ENCODE measurements at places on chromosomes 6 and 20. TPM values are rescaled to one million over a fixed set of nuclear protein-coding genes. Genes with fewer than 3 reads are reported as not detected.
A peak's percentile ranks its signal among the peaks of the same experiment; 100 is the strongest.

Gene LINC00237
- total RNA-seq: not detected

Gene SF3B5
- 173 TPM for total RNA-seq

Gene CDK19
- total RNA-seq: 17.9 TPM

Gene SNAI1
- 4.9 TPM for total RNA-seq

Gene FUT9
- not detected for total RNA-seq

Gene UBR2
- total RNA-seq: 18.7 TPM

Gene BACH2
- not detected for total RNA-seq

Gene ZNF318
- 11.1 TPM for total RNA-seq

Gene CLPSL1
- not detected for total RNA-seq

Gene MLIP
- not detected for total RNA-seq

DNA sequence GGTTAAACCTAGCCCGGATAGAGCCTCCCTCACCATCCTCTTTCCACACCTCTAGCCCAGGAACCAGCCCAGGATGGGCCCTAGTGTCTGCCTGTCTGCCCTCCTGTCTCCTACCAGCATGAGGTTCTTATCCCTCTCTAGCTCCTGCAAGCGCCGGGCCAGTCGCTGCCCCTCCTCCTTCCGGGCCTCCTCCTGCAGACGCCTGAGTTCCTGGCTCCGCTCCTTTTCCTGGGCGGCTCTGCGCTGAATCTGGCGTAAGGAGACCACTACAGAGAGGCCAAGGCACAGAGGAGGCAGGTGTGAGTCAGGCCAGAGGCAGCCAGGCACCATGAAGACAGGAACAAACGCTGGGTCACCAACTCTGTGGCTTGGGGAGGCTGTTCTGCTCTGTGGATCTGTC, 4.3 kb upstream of the PSORS1C2 start:
- DNase-seq: no peak

- DNase-seq: no peak
Measured at GRCh38 chr6:155075930-155076695, 81.0 kb downstream of the TIAM2 start.

- DNase-seq: no peak
Measured at GRCh38 chr6:3336066-3336786, 77.5 kb downstream of the PSMG4 start.

DNA sequence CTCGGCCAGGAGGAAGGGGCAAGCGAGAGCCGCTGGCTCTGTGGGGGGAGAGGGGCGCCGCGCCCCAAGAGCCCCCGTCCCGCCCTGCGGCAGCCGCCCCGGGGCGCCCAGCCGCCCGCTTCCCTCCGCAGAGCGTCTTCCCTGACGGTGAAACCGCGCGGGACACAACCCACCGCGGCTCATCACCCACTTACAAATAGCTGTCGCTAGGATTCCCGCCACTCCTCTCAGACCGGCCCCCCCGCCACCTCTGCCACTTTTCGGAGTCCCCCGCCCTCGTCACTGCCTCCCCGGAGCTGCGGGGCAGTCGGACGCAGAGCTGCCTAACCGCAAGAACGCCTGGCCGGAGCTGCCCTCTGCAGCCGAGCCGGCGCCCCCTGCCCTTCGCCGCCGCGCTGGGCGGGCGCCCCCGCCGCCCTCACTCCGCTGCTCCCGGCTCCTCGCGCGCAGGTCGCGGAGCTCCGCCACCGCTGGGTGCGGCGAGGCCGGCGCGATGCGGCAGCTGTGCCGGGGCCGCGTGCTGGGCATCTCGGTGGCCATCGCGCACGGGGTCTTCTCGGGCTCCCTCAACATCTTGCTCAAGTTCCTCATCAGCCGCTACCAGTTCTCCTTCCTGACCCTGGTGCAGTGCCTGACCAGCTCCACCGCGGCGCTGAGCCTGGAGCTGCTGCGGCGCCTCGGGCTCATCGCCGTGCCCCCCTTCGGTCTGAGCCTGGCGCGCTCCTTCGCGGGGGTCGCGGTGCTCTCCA, at the start of gene SLC35D3:
Gene SLC35D3 (plus strand): TSS at position 366 of the 749 bp plus-strand sequence. CDS start 128 bp downstream, at position 494.
- DNase-seq: no peak

DNA sequence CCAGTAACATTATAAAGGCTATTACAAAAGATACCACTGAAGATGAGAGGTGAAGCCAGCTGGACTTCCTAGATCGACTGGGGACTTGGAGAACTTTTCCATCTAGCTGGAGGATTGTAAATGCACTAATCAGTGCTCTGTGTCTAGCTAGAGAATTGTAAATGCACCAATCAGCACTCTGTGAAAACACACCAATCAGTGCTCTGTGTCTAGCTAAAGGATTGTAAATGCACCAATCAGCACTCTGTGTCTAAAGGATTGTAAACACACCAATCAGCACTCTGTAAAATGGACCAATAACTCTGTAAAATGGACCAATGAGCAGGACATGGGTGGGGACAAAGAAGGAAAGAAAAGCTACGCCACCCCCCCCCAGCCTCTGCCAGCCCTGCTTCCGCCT, 13.6 kb upstream of the RPS10 start:
- DNase-seq: no peak

DNA sequence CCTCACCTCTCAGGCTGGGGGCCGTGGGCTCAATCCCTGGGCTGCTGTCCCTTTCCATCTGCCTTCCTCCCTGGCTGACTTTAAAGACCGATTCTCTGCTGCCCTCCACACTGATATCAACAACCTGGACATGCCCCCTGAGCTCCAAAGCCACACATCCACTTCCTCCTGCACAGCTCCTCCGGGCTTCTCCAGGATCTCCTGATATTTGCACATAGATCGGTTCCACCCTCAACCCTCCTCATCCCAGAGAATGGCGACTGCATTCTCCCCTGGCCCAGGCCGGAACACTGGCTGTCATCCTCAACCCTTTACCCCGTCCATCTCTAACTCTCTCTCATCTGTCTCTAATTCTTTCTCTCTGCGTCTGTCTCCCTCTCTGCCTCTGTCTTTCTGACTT, 21.0 kb upstream of the NOL4L start:
- no peak for DNase-seq

- no peak for DNase-seq
Measured at GRCh38 chr6:43621078-43621835, 7.8 kb downstream of the GTPBP2 start.

DNA sequence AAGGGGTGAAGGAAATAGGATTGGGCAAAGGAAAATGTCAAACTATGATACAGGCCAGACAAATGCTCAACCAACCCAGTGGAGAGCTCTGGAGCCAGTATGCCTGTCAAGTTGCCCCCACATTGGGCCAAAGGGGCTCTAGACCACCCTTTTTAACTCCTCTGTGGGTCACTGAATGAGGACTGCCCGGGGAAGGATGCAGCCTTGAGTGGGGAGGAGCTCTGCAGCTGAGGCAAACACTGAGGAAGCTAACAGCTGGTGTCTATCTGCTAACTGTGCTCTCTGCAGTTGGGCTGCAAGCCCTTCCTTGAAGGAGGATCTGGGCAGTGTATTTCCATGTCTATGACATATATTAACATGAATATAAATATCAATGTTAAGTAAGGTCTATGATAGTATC, 98.4 kb upstream of the PRSS16 start:
- no peak for DNase-seq

DNA sequence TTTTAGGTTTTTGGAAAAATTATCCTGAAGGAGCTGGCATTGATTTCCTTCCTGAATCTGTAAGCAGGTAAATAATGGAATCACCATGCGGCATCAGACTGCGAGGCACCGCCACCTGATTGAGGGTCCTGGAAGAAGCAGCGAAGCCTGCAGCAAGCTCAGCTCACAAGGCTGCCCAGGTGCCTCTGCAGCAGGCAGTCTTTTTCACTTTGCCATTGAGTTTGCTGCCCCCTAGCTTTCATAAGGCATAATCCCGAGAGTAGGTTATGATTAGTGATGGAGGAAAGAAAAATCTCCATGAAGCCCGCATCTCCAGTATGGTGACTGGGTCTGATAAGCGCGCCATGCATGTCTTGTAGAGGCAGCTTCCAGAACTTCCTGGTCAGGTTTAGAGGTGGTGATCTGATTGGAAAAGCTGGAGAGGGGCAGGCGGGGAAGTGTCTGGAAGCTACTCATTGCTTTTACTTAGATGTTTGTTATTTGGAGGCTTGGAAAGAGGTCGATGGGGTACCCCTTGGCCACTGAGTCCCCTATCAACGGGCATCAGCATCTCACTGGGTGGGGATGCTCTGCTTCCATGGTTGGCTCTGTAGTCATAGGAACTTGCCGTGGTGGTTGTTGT, 26.7 kb downstream of the IYD start:
- peak; percentile 52 for DNase-seq

GRCh38 chr20:4894981-4895381, 106.3 kb downstream of the SLC23A2 start:
- no peak for DNase-seq

DNA sequence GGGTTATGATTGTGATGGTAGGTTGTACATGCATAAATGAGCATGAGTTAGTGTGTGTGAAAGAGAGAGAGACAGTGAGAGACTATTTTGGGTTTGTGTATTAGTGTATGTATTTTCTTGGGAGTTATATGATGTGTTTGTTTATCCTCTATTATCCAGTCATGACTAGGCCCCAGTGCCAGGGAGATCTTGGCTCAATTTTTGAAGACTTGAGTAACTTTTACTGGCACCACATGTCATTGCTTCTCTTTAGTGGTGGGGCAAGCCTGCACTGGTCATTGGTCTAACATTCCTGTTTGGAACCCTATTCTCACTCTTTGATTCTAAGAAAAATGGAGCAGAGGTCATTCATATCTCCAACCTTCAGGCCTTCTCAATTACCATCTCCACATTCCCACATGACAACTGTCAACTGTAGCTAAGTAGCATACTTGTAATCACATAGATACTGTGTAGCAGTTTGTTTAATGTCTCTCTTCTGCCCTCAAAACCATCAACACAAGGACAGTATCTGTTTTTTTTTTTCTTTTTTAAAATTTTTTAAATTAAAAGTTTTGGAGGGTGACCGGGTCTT, 8.8 kb downstream of the L3MBTL1 start:
- DNase-seq: no peak

DNA sequence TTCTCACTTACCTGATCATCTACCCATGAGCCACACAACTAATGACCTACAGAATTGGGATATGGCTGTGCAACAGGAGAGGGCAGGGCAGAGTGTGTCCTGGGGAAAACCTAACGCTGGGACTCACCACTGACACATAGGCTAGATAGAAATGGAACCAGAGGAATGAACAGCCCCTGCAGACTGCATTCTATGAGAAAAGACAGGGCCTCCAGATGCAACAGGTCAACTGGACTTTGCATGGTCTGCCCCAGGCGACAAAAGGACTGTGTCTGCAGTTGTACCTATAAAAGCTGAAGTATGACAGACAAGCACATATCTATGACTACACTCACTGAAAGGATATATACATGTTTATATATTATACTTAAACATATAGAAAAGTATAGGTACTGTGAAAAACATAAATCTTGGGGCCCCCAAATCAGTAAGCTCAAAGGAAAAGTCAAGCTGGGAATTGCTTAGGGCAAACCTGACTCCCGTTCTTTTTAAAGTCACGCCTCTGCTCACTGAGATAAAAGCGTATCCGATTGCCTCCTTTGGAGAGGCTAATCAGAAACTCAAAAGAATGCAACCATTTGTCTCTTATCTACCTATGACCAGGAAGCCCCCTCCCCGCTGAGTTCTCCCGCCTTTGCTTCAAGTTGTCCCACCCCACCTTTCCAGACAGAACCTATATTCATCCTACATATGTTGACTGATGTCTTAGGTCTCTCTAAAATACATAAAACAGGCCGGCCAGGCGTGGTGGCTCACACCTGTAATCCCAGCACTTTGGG, 68.5 kb downstream of the EPB41L2 start:
- no peak for DNase-seq

- no peak for DNase-seq
Measured at GRCh38 chr6:75874224-75874623, 125.2 kb downstream of the MYO6 start.

GRCh38 chr20:44532981-44533331, 11.1 kb upstream of the SERINC3 start:
- DNase-seq: peak; percentile 58

- DNase-seq: no peak
Measured at GRCh38 chr6:75932067-75932466, 140.4 kb downstream of the IMPG1 start.

DNA sequence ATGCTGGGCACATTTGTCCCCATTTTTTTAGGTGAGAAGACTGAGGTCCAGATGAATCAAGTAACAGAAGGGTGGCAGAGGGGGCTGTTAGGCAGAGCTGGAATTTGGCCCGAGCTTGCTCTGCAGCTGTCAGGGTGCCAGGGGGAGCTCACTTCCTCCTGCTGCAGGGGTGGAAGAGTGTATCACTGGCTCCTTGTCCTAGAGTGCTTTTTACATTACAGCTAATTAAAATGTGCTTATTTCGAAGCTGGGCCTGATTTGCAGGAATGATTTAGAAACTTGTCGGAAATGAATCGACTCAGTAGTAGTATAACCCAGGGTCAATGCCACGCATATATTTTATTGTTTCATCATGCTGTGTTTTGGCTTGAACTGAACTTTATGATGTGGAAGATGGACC, 11.1 kb downstream of the TOX2 start:
- peak; percentile 45 for DNase-seq

DNA sequence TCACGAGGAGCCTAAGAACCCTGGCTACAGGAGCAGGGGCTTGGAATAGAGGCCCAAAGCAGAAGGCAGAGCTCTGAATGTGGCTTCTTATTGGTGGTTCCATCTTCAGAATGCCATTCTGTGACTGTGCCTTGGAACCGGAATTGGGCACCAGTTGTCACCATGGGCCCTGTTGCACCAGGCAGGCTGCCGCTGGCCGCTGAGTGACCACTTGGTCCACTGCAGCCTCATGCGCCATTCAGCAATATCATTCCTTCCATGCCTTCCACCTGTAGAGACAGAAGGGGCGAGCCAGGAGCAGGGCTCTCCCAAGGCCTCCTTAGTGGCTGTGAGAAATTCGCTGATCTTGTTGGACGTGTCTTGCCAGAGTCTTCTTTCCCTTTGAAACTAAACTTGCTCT, 270.3 kb upstream of the CHD6 start:
- DNase-seq: no peak

DNA sequence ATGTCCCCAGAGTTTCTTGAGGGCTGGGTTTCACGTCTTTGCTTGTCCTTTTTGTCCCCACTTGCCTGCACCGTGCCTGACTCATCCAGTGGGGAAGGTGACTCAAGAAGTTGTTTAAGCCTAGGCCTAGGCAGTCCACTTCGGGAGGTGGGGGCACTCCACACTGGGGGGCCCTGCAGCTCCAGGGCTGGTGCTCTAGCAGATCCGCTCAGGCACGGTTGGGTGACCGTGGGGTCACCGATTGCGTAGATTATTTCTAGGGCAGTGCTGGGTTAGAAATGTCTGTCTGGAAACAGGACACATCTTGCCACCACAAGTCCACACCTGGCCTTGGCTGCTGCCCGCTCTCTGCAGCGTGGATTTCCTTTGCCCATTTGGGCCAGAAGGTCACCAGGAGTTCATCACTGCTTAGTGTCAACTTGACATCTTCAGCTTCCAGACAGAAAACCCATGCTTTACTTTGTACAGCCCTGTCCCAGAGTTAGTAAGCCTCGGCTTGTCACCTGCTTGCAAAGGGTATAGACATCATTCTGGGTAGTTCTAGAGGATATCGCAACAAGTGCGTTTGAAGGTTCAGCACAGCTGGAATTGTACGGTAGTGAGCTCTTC, 13.6 kb upstream of the C20orf144 start:
- no peak for DNase-seq

- no peak for DNase-seq
Measured at GRCh38 chr6:17869753-17870050, 117.7 kb downstream of the KIF13A start.

Measured in HFFc6 (cell line).